NCI-H2107 (cell line): ENCODE measurements at places on chromosomes 6 and 20.

DNA sequence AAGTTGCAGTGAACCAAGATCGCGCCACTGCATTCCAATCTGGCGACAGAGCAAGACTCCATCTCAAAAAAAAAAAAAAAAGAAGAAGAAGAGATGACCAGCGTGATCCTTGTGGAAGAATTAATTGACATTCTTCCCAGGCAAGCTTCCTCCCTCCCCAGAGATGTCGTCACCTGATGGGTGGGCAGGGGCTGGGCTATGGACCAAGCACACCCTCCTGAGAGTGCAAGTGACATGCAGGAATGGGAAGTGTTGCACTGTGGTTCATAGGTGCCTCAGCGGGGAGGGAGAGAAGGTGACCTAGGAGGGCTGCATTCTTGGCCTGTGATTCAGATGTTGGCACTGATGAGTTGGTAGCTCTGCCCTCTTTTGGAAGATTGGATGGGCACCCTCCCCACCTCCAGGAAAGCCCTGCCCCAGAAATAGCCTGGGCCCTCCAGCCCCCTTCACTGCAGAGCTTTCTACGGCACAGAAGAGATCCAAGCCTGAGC is 37.8 kb downstream of the TAF8 start:
- no peak for DNase-seq

DNA sequence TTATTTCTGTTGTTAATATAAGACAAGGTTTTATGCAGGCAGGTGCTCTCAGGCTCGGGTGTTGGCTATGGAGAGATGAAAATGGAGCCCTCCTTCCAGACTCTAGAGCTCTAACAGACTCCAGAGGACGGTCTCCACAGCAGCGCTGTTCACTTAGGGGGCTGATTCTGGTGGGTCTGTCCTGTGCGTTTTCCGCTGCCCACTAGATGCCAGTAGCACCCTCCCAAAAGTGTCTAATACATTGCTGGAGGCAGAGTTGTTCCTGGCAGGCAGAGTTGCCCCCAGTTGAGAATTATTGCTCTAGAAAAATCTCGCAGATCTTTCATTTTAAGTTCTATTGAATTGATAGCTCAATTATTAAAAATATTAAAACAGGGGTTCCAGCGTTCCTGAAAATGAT is 109.9 kb downstream of the MAP3K4 start:
- DNase-seq, result no peak

DNA sequence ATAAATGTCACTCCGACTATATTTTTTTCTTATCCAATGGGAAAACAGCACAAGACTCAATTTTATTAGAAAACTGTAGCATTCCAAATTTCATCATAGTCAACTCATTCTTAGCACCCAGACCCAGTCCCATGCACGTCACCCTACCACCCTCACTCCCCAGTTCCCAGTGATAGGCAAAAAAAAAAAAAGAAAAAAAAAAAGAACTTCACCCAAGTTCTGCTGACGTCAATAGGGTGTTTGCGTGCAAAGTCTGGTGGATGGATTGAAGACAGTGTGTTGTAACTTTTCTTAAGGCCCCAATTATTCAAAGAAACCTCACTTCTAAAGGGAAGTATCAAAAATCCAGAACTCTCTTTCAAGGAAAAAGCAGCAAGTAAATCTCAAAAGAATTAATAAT is 213.9 kb upstream of the PRDM1 start:
- no peak for DNase-seq

DNA sequence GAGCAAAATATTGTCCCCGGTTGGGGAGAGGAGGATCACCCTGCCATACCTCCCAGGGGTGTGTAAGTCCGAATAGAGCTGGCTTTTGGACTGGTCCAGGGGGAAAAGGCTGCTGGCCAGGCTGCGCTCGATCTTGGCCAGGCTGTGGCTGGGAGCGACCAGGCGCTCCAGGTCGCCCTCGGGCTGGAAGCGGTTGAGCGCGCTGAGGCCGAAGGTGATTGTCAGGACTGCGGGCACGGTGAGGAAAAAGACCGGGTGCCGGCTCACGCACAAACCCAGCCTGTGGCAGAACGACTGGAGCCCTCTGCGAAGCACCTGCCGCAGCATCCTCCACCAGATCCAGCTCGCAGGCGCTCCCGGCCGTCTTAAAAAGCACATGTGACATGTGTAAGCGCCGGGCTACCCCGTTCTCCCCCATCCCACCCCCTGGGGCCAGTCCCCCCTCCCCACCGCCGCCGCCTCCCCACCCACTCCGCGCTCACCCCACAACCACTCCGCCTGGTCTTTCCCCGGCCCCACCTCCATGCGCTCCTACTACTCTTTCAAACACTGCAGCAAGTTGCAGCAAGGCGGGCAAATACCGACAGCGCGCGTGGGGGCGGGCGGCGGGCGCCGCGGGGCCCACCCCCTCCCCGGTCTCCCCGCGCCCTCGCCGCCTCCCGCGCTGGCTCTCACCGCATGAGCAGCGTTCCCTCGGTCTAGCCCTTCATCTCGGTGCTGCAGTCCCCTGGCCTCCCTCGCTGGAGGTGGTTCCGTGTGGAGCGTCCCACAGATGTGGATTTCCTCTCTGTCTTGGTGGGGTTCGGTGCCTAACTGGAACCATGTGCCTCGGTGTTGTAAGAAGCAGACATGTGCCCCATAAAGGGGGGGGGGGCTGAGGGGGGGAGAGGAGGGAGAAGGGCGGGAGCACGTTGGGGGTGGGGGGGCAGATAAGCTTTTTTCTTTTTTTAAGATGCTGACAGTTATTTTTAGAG is 42.4 kb downstream of the PTCHD4 start:
- DNase-seq, result no peak

DNA sequence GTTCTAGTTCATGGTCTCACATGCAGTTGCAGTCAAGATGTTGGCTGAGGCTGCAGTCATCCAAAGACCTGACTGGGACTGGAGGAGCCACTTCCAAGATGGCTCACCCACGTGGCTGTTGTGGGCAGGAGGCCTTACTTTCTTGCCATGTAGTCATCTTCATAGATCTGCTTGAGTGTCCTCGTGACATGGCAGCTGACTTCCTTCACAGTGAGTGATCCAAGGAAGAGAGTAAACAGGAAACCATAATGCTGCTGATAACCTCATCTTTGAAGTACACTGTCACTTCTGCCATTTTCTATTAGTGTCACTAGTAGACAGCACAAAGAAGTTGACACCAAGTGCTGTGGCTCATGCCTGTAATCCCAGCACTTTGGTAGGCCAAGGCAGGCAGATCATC is 40.1 kb upstream of the AKIRIN2 start:
- DNase-seq, result no peak

GRCh38 chr20:12413116-12413515 is 495.4 kb downstream of the BTBD3 start:
- DNase-seq, result no peak

DNA sequence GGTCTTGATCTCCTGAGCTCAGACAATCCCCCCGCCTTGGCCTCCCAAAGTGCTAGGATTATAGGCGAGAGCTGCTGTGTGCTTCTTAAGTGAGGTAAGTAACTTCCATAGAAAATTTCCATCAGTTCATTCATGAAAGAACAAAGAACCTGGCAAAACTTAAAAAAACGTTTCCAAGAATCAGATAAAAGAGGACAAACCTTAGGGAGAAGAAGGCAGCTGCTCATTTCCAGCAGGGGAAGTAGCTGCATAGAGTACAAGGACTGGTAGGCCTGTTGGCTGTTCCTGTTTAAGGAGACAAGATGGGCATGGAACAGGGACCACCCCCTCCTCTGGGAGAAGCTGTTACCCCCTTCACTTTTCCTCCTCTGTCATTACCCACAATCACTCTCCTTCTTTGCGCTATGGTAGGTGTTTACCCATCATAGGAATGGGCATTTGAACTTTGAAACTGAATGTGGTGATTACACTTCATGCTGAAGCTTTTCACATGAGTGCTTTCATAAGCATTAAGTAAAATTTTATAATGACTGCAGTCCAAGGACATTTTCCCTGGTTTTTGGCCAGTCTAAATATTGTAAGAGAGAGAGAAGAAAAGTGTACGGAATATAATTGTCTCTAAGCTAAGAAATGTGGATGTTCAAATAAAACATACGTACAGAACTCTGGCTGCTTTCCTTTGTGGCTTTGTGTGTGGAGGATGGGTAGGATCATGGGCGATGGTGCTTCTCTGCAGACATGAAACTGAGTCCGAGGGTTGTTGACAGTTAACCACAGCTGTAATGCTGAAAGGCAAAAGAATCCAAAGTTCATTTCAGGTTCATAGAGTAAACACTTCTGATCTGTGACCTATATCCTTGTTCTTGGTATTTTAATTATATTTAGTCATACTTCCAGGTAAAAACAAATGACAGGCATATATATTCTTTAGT is 56.4 kb downstream of the CCN2 start:
- no peak for DNase-seq

- DNase-seq, result no peak
These were observed 11.0 kb downstream of the RIPOR3 start for GRCh38 chr20:50680105-50680960.

GRCh38 chr6:36834576-36835341 is 4.5 kb downstream of the CPNE5 start:
- DNase-seq, result no peak

DNA sequence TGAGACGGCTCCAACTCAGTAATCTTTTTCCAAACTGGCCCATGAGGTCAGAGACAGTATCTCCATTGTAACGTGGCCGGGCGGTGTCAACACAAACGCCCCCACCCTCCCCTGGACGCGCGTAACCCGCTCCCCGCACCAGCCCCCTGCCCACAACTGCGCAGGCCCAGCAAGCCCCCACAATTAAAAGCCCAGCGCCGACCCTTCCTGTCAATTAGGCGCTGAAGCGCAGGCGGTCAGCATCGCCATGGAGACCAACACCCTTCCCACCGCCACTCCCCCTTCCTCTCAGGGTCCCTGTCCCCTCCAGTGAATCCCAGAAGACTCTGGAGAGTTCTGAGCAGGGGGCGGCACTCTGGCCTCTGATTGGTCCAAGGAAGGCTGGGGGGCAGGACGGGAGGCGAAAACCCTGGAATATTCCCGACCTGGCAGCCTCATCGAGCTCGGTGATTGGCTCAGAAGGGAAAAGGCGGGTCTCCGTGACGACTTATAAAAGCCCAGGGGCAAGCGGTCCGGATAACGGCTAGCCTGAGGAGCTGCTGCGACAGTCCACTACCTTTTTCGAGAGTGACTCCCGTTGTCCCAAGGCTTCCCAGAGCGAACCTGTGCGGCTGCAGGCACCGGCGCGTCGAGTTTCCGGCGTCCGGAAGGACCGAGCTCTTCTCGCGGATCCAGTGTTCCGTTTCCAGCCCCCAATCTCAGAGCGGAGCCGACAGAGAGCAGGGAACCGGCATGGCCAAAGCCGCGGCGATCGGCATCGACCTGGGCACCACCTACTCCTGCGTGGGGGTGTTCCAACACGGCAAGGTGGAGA is at the start of the genes HSPA1A and HSPA1L:
TSS of gene HSPA1A (plus strand) at position 519 of the 814 bp plus-strand sequence. CDS start at position 733, 214 bp downstream.
TSS of gene HSPA1L (minus strand) at position 259 of the 814 bp plus-strand sequence. CDS start 3,311 bp downstream, outside the sequence.
- no peak for DNase-seq

DNA sequence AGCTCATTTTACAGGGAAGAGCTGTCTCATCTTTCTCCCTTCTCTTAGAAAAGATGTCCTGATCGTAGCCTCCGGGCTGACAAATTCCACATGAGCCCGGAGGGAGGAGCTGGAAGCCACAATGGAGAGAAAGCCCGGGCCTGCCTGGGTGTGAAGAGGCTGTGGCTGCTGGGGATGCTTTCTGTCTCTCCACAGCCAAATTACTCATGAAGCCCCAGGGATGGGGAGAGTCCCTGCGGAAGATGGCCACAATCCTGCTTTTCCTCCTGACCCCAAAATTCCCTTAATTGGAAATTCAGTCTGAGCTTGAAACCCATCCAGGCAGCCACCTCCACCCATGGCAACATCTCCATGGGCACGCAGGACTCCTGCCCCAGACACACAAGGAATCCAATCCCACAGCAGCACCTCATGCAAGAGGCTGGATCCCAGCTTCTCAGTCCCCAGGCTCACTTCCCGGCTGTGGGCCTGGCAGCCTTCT is 32.4 kb downstream of the JPH2 start:
- no peak for DNase-seq

- DNase-seq, result no peak
These were observed 112.0 kb downstream of the CDK19 start for GRCh38 chr6:110703010-110703905.

DNA sequence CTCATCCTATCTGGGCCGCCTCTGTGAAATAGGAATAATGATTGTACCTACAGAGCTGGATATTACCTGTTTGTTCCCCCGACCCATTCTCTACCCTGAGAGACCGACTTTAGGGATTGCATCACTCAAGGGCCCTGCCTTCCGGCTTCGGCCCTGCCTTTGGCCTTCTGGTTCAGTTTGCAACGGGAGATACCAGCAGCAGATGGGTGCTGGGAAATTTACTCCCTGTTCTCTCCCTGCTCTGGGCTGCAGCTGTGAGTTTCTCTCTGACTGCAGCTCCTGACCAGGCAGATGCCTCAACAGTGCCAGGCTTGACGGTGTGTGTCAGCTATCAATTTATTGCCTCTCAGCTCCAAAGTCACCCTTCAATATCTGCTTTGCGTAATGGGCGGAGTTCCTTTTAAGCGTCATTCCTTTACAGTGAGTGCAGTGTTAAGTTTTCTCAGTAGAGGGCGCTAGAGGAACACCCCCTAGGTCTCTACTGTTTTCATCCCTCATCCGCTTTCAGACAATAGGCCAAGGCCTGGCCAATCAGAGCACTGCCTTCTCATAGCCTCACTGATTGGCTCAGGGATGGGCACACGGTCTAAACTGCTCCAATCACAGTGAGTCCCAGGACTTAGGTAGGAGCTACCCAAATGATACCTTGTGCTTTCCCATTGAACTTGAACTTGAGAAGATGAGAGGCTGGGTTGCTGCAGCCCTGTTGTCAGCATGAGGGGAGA is 30.0 kb downstream of the KCNG1 start:
- DNase-seq, result peak; percentile 23

- DNase-seq, result no peak
These were observed 112.0 kb downstream of the FYN start for GRCh38 chr6:111761212-111761611.

DNA sequence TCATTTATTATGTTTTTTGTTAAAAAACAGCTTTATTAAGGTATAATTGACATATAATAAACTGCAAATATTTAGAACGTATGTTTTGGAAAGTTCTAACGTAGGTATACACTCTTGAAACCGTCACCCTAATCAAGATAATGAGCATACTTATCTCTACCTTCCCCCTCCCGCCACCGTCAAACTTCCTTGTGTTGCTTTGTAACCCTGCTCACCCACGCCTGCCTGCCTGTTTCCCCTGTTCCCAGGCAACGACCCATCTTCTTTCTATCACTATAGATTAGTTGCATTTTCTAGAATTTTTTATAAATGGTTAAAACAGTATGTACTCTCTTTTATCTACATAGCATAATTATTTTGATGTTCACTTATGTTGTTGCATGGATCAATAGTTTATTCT is 33.5 kb upstream of the GCLC start:
- DNase-seq, result no peak

GRCh38 chr20:8875586-8875985 is 193.3 kb upstream of the PLCB4 start:
- no peak for DNase-seq

DNA sequence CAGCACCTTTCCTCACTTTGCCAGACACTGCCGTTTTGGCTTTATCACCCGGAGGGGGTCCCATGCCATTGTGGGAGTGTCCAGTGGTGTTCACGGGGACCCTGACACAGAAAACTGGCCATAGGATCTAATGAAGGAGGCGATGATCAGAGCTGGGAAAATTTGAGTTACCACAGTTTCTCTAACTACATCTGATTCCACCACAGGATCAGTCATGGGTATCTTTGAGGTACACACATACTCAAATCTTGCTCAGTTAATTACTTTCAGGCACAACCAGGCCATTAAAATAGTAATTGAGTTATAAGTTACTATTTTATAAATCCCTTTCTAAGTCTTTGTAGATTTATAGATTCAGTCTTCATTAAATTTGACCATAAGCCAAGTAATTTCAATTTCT is 215.1 kb downstream of the PRL start:
- no peak for DNase-seq
